RCC 7860 (cell line): ENCODE measurements at places on chromosomes 4 and X.

GRCh38 chr4:151675411-151675971 lies 85.3 kb downstream of the GATB start:
- DNase-seq, result no peak

DNA sequence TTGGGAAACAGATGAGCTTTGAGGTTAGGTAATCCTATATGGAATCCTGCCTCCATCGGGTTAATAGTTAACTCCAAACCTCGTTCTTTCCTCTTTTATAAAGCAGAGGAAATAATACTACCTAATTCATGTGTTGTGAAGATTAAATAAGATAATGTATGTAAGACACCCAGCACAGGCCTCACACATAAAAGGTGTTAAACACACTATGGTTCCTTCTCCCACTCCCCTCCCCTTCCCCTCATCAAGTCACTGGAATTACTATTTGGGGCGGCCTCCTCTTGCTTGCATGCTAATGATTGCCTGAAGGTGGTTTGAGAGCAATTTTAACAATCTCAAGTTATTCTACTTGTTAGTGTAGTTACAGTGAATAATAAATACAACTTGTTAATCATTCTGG lies 404.4 kb upstream of the RASGEF1B start:
- no peak for DNase-seq

GRCh38 chr4:54527532-54527931 lies 130.2 kb upstream of the KIT start:
- no peak for DNase-seq

DNA sequence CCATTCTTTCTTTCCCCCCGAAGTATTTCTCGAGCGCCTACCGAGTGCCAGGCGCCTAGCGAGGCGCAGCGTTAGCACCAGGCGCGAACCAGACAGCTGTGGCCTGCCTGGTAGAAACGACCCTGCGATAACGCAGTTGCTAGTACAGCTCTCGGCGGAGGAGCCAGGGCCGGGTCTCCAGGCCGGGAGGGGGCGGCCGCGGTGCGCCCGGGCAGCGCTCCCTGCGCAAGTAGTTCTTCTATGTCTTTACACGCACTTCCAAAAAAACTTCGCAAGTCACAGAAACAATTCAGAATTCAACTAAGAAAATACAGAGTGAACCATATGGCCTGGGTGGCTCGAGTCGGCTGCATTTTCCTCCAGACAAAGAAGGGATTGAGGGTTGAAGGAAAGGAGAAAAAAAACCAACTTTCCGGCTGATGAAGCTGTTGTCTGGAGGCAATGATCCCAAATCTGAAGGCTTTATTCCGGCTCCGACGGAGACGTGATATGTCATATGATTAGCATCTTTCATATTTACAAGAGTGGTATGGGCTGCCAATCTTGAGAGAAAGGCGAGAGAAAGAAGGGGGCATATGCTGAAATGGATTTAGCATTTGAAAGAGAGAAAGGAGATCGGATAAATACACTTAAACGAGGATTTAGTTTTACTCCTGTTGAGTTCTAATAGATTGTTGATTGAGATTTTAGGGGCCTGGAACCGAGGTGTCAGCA lies 7.2 kb upstream of the NEUROG2 start:
- no peak for DNase-seq

- DNase-seq, result peak; percentile 59
These were observed 203.3 kb upstream of the HS3ST1 start for GRCh38 chr4:11632025-11632424.

DNA sequence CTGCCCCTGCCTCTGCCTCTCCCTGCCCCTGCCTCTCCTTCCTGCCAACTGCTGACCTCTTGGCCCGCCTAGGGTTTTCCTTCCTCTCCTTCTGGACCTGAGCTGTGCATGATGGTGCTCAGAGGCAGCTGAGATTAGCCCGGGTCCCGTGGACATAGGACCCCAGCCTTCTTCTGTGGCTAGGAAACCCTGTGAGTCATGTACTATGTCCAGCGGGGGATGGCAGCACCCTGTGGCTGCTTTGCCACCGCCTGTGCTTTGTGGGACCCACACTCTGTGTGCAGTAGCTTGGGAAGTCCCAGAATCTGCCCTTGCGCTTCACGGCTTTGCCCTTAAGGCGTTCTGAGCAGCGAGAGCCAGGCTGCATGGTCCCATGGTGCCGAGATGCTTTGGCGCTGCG lies 105.5 kb upstream of the PSAPL1 start:
- DNase-seq, result no peak

DNA sequence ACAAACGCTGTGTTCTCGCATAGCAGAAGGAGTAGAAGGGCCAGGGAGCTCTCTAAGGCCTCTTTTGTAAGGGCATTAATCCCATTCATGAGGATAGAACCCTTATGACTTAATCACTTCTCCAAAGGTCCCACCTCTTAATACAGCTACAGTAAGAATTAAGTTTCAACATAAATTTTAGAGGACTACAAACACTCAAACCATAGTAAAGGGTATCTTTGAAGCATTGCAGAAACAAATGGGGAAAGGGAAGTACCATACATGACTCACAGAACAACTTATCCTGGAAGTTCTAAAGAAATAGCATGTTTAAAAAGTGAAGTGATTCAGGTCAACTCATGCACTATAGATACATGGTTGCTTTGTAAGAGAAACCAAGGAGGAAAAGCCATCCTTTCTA lies 680.8 kb downstream of the RPA4 start:
- no peak for DNase-seq

DNA sequence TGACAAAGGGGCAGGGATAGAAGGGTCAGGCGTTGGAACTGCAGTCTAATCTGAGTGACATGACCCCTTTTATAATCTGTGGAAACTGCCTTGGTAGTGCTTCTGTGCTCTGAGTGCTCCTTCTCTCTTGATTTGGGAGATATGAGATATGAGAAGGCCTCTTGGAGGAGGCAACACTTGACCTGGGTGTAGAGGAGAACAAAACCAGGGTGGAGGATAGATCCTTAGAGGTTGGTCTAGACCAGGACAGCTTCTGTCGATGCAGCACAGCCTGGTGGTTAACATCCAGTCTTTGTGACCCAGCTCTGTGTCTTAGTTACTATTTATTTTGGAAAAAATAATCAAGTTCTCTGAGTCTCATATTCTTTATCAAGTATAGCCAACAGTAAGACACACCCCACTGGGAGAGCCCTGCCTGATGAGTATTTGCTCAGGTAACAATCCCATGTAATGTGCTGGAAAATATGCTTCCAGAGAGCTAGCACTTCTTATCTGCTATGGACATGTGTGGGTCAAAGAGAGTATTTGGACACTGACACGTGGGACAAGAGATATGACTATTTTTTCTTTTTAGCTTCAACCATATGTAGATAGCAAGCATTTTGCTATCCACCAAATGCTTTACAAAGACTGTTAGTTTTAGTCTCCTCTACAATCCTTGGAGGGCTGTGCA lies 9.1 kb downstream of the USP51 start:
- DNase-seq, result no peak

DNA sequence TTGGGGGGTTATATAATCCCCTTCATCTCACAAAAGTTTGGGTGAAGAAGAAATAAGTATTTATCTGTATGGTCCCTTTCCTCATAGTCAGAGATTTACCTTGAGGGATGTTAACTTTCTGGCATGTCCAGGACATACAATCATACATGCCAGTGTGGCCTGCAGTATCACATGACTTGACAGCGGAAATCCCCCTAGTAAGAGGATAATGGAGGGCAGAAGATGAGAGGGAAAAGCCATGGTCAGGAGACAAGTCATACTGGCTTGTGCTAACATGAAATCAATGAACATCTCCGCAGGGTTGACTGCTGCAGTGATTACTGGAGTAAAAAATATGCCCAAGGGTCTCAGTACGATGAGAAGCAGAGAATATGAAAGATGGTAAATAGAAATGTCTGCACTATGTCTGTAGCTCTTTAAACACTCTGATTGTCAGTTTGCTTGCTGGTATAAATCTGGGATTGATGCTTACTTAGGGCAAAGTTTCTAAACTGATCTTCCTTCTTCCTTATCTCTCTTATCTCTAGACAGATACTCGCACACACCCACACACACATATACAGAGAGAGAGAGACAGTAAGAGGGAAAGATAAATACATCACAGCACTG lies 1385.6 kb upstream of the ADGRL3 start:
- no peak for DNase-seq

- DNase-seq, result no peak
These were observed 384.8 kb downstream of the PPP4R3C start for GRCh38 chrX:27078371-27078770.

DNA sequence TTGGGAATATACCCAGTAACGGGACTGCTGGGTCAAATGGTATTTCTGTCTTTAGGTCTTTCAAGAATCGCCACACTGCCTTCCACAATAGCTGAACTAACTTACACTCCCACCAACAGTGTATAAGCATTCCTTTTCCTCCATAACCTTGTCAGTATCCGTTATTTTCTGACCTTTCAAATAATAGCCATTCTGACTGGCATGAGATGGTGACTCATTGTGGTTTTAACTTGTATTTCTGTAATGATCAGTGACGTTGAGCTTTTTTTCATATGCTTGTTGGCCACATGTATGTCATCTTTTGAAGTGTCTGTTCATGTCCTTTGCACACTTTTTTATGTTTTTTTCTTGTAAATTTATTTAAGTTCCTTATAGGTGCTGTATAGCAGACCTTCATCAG lies 81.2 kb downstream of the ADAM29 start:
- DNase-seq, result peak; percentile 56

- DNase-seq, result peak; percentile 3
These were observed 30.4 kb downstream of the PGRMC1 start for GRCh38 chrX:119266364-119266995.

DNA sequence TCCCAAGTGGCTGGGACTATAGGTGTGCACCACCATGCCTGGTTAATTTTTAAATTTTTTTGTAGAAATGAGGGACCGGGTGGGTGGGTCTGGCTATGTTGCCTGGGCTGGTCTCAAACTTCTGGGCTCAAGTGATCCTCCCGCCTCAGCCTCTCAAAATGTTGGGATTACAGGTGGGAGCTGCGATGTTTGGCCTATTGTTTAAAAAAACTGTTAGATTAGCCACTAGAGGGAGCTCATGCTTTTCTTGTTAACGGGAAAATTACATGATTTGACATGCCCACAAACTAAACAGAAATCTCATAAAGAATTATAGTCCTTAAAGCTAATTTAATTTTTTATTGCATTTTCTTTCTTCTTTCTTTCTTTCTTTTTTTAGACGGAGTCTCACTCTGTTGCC lies 5.0 kb upstream of the SDAD1 start:
- DNase-seq, result peak; percentile 29

DNA sequence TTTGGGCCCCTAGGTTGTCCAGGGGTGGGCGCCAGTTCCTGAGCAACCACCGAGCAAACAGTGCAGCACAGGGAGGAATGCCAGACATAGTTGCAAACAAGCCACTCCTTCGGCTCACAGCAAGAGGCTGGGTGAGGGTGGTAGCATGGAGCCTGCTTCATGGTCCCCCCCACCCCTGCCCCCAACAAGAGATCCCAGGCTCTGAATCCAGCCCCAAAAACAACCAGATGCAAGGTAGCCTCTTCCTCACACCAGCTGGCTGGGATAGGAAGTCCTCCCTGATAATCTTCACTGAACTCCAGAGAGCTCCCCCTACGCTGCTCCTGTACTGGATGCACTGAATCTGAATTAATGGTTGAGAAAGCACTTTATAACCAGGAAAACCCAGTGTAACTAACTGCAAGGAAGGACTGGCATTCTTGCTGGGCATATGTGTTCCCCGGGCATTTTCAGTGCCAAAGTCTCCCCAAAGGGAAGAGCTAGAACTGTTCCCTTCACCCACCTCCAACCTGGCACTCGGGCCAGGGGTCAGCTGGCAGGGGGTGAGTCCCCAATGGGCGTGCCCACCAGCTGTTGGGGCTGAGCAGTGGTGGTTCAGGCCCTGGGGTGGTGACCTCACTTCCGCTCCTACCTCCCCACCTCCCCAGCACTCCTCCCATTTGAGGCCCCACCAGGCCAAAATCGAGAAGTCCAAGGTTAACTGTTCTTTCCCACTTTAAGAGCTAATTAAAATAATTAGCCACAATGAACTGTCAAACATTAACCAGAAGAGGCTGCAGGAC lies 1.5 kb downstream of the ELF4 start:
- DNase-seq, result peak; percentile 41

- no peak for DNase-seq
These were observed 32.9 kb downstream of the EREG start for GRCh38 chr4:74397748-74398426.

GRCh38 chr4:41408859-41409593 lies 128.9 kb upstream of the LIMCH1 start:
- DNase-seq, result no peak

DNA sequence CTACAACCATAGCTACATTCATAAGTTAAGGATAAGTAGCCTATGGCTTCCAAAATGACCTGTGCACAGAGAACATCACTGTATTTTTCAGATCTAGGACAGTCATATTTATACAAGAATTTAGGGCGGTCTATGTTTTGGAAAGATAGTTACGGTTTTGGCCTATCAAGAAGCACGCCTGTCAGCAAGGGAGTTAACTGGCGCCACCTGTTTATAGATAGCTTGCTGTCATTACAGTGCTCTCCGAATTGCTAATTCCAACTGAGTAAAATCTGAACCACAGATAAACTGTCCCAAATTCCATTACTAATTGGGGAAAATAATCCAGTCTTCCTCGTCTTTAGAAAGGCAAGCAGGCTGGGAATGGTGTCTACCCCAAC lies 646 bp downstream of the ABCB7 start:
- no peak for DNase-seq

GRCh38 chrX:134580907-134581306 lies 77.4 kb downstream of the PLAC1 start:
- DNase-seq, result no peak

DNA sequence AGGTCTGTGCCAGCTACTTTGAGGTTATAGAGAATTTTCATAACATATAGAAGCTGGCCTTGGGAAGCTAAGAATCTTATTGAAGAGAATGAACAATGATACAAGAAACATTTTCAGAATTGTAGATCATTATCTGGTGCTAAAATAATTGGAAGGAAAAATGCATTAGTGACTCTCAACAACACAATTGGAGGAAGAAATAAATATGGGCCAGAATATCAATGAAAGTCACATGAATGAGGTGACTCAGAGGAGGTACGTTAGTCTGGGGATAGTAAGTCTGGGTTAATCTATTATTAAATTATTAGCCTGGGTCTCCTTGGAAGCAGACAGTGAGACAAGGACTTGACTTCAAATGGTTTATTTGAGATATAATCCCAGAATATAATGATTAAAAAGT lies 529.3 kb upstream of the SLIT2 start:
- no peak for DNase-seq

GRCh38 chr4:155889031-155889793 lies 14.3 kb upstream of the TDO2 start:
- DNase-seq, result peak; percentile 55

DNA sequence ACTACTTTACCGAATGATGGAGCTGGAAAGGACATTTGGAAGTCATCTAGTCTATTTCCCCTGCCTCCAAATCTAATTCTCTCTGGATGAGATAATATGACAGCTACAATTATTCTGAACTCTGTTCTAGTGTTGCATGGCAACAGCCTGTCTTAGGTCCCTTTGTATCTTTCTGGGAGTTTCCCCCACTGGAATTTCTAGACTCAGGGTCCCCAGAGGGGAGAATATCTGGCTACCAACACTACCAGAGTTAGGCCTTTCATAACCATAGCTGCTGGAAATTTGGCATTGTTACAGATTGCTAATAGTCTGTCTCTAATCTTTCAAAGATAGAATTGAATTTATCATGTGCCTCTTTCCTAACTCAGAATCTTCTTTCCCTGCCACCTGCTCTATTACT lies 4.5 kb downstream of the MSN start:
- DNase-seq, result no peak
